ENCODE measurements at places on chromosomes 3 and 15.

- no peak for ATAC-seq
Observed at GRCh38 chr15:70483513-70483912, 279.8 kb downstream of the UACA start.

- ATAC-seq: no peak
Observed at GRCh38 chr3:60542995-60543394, 708.3 kb downstream of the FHIT start.

- no peak for ATAC-seq
Observed at GRCh38 chr15:83978588-83978987, 257.0 kb upstream of the GOLGA6L4 start.

DNA sequence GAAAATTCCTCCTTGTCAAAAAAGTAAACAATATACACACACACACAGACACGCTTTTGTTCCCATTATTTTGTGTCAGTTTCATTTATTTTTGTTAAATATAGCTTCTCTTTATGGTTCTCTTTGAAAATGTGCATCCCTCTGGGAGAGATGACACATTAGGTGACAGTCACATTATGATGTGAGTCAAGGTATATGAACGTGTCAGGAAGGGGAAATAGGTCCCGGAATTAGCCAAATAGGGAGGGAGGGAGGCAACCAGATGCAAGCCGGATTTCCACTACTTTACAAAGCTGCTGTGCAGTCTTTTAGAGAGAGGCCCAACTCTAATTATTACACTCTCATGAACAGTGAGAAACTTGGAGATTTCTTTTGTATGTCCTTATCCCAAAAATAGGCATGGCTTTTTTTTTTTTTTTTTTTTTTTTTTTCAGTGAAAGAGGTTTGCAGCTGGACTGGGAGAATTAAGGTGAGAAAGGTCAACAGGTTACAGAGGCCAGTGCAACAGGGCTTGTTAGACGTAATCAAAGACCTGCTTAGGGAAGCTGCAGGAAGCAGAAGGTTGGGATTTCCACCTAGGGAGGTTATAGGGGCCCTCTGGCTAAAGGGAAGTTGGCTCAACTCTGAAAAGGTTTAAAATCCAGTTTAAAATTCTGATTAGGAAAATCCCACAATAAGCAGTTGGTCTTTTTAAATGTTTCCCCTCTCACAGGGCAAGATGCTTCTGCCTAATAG lies 240.5 kb upstream of the UBE2E1 start:
- no peak for ATAC-seq

- ATAC-seq: no peak
Observed at GRCh38 chr3:183878071-183878470, 6.6 kb downstream of the PARL start.

GRCh38 chr3:182969277-182969676 lies 11.1 kb downstream of the DCUN1D1 start:
- ATAC-seq: no peak

DNA sequence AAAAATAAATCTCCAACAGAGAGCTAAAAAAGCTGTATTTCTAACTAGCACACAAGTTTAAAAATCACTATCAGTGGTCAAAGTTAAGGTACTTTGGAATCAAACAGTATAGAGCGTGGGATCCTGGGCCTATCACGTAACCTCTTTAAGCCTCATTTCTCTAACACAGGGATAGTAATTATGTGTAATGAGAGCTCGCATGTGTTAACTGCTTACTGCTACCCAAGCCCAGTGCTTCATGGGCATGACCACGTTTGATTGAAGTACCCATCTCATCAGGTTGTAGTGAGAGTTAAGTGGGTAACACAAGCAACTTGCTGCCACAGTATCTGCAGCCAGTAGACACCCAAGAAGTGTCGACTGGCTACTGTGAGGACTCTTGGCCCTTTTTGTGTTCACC lies 28.2 kb upstream of the NOX5 start:
- ATAC-seq: no peak

DNA sequence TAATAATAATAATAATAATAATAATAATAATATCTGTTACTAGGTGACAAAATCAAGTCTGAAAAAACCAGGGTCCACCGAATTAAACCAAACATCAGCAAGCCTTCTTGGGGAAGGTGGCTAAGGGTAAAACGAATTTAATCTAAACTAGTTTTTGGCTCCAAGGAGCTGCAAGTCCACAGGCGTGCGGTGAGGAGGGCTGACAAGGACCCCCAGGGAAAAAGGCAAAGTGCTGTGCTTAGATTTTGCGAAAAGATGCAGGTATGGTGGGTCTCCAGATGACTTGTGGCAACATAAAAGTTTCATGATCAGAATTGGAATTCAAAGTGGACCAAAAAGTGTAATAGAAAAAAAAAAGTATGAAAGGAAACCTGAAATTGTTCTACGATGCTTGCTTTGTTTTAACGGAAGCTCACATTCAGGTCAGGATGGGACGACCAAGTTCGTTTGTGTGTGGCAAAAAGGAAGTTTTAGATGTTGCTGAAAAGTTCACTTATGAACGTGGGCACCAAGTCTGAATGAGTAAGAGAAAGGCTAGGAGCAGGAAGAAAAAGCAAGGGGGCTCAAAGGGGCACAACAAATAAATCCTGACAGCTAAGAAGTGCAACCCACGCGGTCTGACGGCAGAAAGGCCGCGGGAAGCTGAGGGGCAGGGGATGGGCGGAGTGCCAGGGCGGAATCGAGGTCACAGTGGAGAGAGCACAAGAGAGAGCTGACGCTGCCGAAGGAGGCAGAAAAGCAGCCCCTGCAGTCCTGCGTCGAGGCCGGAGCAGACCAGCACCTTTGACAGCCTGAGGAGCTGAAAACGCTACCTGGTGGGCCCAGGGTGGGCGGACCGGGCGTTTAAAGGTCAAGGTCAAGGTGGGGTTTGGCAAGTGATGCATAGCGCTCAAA lies 1.1 kb downstream of the WDR82 start:
- ATAC-seq: peak; percentile 65

- ATAC-seq: peak; percentile 10
Observed at GRCh38 chr15:27865323-27865922, 233.7 kb downstream of the OCA2 start.

DNA sequence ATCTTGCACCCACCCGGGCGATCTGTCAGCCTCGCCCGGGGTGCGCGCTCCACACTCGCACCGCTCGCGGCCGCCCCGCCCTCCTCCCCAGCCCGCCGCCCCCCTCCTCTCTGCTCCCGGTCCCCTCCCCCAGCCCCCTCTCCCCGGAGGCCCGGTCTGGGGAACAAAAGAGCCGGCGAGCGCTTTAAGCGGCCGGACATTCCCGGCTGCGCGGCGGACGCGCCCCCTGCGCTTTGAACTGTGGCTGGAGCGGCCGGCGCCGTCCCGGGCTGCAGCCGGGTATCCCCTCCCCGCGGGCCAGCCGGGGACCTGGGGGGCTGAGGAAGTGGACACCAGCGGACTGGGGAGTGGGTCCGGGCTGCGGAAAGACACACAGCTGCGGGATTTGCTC lies at the start of gene IGDCC3:
Gene IGDCC3 (minus strand): TSS at position 27 of the 391 bp plus-strand sequence. CDS start 214 bp downstream, outside the sequence.
- peak; percentile 28 for ATAC-seq

DNA sequence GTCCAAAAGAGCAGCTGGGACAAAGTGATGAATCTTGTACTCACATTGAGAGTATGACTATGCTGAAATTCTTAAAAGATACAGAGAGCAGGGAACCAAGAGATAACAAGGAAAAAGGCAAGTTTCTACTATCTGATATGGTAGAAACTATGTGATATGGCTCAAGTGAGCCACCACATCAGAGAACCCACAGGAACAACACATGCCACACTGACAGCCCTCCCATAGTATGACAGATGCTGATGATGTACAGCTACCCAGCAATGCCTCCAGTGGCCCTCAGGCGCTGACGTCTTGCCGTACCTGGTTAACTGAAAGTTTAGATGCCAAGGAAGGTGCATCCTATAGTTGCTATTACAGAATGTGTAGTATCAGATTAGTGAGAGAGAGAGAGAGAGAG lies 42.4 kb downstream of the CHAC1 start:
- ATAC-seq: no peak

DNA sequence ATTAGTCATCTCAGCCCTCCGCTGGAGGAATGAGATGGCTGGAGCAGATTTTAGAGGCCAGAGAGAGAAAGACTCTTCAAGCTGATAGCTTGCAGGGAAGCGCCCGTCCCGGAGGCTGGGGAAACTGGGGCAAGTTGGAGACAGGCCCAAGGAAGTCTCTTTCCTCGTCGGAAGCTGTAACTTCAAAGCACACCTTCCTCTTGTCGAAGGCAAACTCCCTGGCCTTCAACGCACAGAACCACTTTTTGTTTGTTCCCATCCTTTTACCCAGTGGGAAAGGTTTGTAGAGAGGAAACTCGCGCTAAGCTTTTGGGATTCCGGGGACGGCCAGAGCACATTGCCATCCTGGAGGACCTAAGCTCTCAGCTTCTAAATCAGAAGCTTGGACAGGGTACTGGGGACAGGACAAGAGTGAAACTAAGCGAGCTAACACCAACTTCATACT lies 900 bp upstream of the EOMES start:
- no peak for ATAC-seq

DNA sequence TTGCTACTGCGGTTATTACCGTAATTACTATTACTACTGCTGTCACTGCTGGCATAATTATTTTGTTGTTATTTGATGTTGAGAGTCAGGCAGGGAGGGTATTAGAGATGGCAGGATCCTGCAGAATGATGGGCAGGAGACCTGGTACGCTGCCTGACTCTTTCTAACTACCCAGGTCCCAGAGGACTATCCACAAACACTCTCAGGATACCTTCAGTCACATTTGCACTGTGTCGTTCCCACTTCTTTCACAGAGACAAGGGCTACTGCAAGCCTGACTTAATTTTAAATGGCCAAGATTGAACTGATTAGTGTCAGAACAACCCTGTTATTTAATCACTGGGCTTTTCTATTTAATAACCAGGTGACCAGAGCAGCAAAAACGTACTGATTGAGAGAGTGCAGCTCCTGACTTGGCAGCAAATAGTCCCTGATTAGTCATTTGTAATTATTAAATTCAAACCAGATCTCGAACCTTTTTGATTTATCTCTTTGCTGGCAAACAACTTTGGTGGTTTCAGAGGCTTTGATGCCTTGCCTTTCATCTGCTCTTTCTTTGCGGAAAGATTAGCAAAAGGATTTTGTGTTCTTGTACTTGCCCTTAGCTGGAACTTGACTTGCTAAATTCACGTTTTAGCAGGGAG lies 88.8 kb upstream of the ARHGEF3 start:
- ATAC-seq: no peak

- no peak for ATAC-seq
Observed at GRCh38 chr15:44471885-44472455, 44.5 kb downstream of the CTDSPL2 start.

GRCh38 chr3:35654476-35654875 lies 15.2 kb downstream of the ARPP21 start:
- no peak for ATAC-seq

- peak; percentile 68 for ATAC-seq
Observed at GRCh38 chr3:187072511-187072910, 66.8 kb downstream of the RPL39L start.

- no peak for ATAC-seq
Observed at GRCh38 chr3:65988411-65989180, 50.1 kb downstream of the MAGI1 start.

GRCh38 chr3:184500344-184500923 lies 61.2 kb upstream of the EPHB3 start:
- no peak for ATAC-seq

DNA sequence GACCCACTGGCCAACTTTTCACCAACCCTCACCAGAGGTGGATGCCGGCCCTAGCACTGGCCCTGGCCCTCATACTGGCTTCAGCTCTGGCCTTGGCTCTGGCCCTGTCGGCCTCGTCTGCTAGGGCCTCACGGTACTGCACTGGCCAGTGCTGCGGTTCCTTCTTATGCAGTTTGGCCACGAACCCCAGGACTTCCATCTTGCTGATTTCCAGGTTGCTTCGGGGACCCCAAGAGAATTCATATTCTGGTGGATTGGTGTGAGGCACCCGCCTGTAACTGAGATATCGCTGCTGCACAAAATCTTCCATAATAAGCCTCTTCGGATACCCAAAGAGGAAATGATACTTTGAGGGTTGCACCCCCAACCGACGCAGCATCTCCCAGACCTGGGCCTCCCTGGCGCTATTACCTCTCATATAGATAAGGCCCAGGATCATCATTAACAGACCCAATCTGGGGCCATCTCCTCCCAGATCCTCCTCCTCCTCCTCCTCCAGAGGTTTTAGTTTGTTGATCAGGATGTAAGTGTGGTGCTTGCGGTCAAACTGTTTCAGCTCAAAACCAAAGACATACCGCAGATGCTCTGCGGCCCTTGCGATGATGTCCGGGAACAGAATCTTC lies 883 bp downstream of the MAGEF1 start:
- peak; percentile 83 for ATAC-seq

GRCh38 chr15:81323559-81323943 lies 390 bp downstream of the STARD5 start:
- ATAC-seq: peak; percentile 11

GRCh38 chr3:150371741-150372254 lies 36.3 kb upstream of the TSC22D2 start:
- no peak for ATAC-seq

- no peak for ATAC-seq
Observed at GRCh38 chr3:159559771-159560170, 428.9 kb upstream of the IL12A start.

DNA sequence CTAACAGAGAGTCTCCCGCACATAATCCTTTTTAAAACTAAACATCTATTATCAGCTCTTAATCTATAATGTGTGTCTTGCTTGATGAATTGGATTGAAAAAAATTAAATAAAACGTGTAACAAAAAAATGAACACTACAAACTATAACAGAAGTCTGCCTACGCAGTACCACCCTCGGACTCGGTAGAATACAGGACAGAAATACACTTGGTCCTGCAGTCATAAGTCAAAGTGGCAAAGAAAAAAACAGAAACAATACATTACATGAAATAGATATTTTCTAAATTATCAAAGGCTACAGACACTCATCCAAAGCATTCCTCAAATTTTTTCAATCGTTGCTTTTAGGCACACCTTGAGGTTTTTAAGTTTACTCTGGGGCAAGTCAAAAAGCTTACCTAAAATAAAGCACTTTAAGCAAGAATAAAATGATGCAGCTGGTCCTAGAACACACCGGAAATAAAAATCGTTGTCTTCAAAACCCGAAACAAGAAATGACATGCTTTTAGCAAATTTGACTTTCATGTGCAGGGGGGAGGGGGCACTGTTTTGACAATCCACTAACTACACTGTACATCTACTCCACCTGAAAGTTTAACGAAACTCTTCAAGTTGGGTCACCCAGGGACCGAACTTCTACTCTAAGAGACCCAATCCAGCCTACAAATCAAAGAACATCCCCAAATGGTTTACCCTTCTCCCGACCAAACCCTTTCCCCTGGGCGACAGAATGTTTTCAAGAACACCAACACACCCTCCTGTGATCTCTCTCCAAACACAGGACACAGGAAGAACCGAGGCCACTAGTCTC lies 1.3 kb downstream of the ADAM10 start:
- ATAC-seq: no peak

DNA sequence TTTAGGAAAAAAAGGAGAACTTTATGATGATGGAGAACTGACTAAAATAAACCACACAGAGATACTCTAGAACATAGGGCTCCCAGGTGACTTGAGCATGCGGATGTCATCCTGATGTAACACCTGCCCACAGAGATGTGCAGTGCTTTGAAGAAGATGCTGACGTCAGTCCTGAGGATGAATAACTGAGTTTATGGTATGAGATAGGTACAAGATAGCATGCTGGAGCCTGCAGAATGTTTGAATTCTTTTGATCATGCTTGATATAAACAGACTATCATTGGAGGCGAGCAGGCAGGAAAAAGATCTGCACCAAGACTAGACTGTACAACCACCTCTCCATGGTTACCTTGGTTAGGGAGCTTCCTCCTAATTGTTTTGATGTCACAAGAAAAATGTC lies 12.4 kb downstream of the CCR4 start:
- ATAC-seq: no peak

GRCh38 chr15:37907136-37907535 lies 27.3 kb upstream of the TMCO5A start:
- no peak for ATAC-seq

Data from stimulated activated memory B cell treated with anti-CD40 and anti-IgM and Interleukin-4, amounts not matched to agents 10 μg/mL and 1 μg/mL and 100 μg/mL, for 72 hours (primary cell).